Right atrium auricular region (tissue), 2 donors: ENCODE measurements at places on chromosomes 3 and 15. TPM values are rescaled to one million over a fixed set of nuclear protein-coding genes. Genes with fewer than 3 reads are reported as not detected.

Gene RFX7
- 4.4 TPM for total RNA-seq

Gene MUC13
- not detected for total RNA-seq

Gene GOLGA8T
- total RNA-seq, result 0.44 TPM

Gene PYGO1
- 6.3 TPM for total RNA-seq

Gene DOCK3
- total RNA-seq, result 4.6 TPM

Gene SAXO2
- not detected for total RNA-seq

Gene LRIG1
- 147 TPM for total RNA-seq

Gene C3orf85
- not detected for total RNA-seq

Gene FHIT
- total RNA-seq, result 11.0 TPM
